Spinal cord (tissue), 10 donors: ENCODE measurements at places on chromosomes 6 and 20. TPM values are rescaled to one million over a fixed set of nuclear protein-coding genes. Genes with fewer than 3 reads are reported as not detected.

The NFATC2 gene
- total RNA-seq = 3.4 TPM

The RNF217 gene
- total RNA-seq = 23.9 TPM

DNA sequence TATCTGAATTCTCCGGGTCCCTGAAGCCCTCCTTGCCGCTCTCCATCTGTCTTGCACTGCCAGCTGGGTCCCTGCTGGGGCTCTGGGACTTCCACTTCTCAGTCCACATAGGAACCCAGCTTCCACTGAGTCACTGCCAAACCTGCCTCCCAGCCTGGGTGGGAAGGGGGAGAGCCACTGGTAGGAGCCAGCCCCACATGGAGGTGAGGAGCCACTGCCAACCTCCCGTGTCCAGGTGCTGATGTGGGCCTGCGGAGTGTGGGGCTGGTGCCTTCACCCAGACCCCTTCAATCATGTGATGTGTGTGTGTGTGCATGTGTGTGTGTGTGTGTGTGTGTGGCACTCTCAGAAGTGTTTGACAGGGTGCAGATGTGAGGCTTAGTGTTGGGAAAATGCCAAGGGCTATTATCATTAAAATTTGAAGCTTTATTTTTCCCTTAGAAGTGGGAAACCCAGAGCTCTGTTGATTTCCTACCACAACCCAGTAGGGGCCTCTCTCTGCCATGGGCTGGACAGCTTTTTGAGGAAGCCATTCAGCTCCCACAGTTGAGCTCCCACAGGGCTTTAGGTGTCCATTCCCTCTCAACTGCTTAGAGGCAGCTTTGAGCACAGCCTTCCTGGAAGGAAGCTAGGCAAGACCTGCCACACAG lies 9.3 kb upstream of the SGK2 start:
- DNase-seq = no peak

- no peak for DNase-seq
Measured at GRCh38 chr6:80789912-80790570, 683.6 kb downstream of the BCKDHB start.

The MUC22 gene
- total RNA-seq = not detected

DNA sequence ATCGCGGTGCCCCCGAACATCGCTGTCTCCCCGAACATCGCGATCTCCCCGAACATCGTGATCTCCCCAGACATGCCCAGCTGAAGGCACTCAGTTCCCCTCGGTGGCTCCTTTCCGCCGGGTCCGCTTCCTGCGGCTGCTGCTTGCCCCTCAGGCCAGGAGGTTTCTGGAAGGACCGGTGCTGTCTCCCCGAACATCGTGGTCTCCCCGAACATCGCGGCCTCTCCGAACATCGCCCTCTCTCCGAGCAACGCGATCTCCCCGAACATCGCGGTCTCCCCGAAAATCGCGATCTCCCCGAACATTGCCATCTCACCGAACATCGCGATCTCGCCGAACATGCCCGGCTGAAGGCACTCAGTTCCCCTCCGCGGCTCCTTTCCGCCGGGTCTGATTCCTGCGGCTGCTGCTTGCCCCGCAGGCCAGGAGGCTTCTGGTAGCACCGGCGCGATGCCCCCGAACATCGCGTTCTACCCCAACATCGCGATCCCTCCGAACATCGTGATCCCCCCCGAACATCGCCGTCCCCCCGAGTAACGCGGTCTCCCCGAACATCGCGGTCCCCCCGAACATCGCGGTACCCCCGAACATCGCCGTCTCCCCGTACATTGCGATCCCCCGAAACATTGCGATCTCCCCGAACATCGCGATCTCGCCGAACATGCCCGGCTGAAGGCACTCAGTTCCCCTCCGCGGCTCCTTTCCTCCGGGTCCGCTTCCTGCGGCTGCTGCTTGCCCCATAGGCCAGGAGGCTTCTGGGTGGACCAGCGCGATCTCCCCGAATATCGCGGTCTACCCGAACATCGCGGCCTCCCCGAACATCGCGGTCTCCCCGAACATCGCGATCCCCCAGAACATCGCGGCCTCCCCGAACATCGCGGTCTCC lies 808 bp downstream of the ULBP1 start:
- DNase-seq = no peak

- no peak for DNase-seq
Measured at GRCh38 chr6:39169448-39170344, 54.7 kb upstream of the SAYSD1 start.

The ROMO1 gene
- total RNA-seq = 209 TPM
